Hematopoietic multipotent progenitor cell treated with erythropoietin and hydrocortisone succinate and interleukin-3 and kit ligand, for 6 days (in vitro differentiated cells): ENCODE measurements at places on chromosomes 7 and 10.

GRCh38 chr7:98058186-98058585 lies 48.5 kb upstream of the LMTK2 start:
- no peak for DNase-seq

DNA sequence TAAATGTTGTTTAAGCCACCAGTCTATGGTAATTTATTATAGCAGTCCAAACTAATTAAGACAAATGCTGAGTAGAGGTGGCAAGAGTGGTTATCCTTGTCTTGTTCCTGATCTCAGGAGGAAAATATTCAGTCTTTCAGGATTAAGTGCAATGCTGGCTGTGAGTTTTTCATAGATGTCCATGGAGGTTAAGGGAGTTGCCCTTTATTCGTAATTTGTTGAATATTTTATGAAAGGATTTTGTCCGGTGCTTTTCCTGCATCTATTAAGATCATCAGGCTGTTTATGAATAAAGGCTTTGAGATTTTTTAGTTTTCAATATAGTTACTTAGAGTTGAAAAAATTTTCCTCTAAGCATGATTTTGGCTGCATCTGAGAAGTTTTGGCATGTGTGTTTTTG lies 182.2 kb downstream of the SPAG6 start:
- no peak for DNase-seq

- no peak for DNase-seq
Observed at GRCh38 chr7:78139335-78139734, 340.8 kb downstream of the PHTF2 start.

GRCh38 chr7:50953303-50953702 lies 170.6 kb upstream of the GRB10 start:
- DNase-seq: no peak

- DNase-seq: no peak
Observed at GRCh38 chr10:104734433-104734832, 93.3 kb downstream of the SORCS3 start.

DNA sequence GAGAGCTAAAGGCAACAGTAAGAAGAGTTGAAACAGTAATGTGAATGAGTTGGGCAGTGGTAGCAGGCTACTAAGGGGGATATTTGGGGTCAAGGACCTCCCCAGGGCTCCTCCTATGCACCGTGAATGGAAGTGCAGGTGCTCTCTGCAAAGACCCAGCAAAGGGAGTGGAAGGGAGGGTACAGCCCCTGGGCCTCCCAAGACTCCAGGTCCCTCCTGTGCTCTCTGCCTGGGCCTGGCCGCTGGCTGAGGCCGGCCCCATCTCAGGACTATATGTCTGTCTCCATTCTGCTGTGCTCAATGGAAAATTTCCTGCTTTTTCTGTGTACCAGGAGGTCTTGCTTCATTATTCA lies 372.1 kb upstream of the MKI67 start:
- DNase-seq: no peak
